ENCODE measurements at places on chromosomes 7 and 10. TPM values are rescaled to one million over a fixed set of nuclear protein-coding genes. Genes with fewer than 3 reads are reported as not detected.

- peaks cover 3% of the 10 kb centered on the region for H3K4me1 ChIP-seq
- no peaks in the 10 kb centered on the region for H3K27me3 ChIP-seq
- DNase-seq: no peak
- H3K27ac ChIP-seq: no peak overlapping the region
Measured at GRCh38 chr7:33195264-33195663, 65.9 kb downstream of the BBS9 start.

DNA sequence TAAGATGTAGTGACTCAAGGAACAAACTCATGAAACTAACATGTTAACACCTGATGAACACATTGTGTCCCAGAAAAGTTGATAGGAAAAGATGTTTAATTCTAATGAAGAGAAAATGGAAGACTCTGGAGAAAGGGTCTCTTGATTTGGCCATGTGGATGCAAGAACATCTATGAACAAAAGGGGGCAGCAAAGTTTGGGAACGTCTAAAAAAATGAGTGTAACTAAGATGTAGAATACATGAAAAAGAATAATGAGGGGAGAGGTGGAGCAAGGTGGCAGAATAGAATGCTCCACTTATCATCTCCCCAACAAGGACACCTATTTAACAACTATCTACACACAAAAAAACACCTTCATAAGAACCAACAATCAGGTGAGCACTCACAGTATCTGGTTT is 805.1 kb downstream of the TNS3 start:
- H3K36me3 ChIP-seq: no peaks in the 10 kb centered on the region
- DNase-seq: no peak
- H3K4me1 ChIP-seq: no peaks in the 10 kb centered on the region
- no peak overlapping the region for H3K4me3 ChIP-seq
- H3K27me3 ChIP-seq: no peaks in the 10 kb centered on the region

GRCh38 chr7:148581624-148582023 is 8.9 kb upstream of the C7orf33 start:
- H3K4me3 ChIP-seq: no peak overlapping the region
- H3K4me1 ChIP-seq: no peaks in the 10 kb centered on the region
- no peaks in the 10 kb centered on the region for H3K36me3 ChIP-seq

- H3K27ac ChIP-seq: no peak overlapping the region
- no peak overlapping the region for H3K4me3 ChIP-seq
- no peaks in the 10 kb centered on the region for H3K36me3 ChIP-seq
- no peaks in the 10 kb centered on the region for H3K4me1 ChIP-seq
- no peak for DNase-seq
Measured at GRCh38 chr7:124943472-124943871, 13.8 kb upstream of the POT1 start.

GRCh38 chr10:87671139-87671815 is 11.6 kb downstream of the PAPSS2 start:
- H3K4me1 ChIP-seq: no peaks in the 10 kb centered on the region
- DNase-seq: no peak
- H3K4me3 ChIP-seq: no peak overlapping the region
- no peaks in the 10 kb centered on the region for H3K27me3 ChIP-seq

- peak; percentile 66 for DNase-seq
- peak overlapping the region; percentile 68 for H3K27ac ChIP-seq
- no peaks in the 10 kb centered on the region for H3K27me3 ChIP-seq
- peaks cover 56% of the 10 kb centered on the region for H3K4me1 ChIP-seq
Measured at GRCh38 chr10:133388973-133389818, 4.8 kb upstream of the MTG1 start.

DNA sequence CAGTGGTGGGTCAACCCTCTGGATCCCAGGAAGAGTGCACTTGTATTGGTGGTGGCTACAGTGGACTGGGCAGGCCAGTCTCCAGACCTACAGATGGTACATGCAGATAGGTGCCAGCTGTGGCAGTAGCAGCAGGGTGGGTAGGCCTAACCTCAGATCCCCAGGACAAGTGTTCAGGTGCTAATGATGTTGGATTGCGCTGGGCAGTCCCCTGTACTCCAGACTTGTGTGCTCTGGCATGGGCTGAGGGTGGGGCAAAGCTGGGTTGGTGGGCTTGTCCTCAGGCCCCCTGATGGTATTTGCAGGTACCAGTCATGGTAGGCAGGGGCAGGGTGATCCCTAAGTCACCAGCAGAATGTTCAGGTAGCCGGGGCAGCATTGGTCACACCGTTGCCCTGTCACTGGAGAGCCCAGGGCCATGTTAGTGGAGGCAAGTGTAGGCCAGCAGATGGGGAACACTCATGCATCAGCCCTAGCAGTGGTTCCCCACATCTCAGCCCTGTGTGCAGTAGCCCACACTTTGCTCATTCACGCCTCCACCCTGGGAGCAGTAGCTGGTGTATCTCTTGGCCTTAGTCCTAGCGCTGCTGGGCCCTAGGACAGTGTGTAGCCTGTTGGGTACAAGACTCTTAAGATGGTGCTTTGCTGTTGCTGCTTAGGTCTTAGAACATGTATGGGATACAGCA is 171.3 kb downstream of the MLLT10 start:
- H3K4me3 ChIP-seq: no peak overlapping the region
- H3K4me1 ChIP-seq: peaks cover 7% of the 10 kb centered on the region
- DNase-seq: no peak
- no peak overlapping the region for H3K27ac ChIP-seq

DNA sequence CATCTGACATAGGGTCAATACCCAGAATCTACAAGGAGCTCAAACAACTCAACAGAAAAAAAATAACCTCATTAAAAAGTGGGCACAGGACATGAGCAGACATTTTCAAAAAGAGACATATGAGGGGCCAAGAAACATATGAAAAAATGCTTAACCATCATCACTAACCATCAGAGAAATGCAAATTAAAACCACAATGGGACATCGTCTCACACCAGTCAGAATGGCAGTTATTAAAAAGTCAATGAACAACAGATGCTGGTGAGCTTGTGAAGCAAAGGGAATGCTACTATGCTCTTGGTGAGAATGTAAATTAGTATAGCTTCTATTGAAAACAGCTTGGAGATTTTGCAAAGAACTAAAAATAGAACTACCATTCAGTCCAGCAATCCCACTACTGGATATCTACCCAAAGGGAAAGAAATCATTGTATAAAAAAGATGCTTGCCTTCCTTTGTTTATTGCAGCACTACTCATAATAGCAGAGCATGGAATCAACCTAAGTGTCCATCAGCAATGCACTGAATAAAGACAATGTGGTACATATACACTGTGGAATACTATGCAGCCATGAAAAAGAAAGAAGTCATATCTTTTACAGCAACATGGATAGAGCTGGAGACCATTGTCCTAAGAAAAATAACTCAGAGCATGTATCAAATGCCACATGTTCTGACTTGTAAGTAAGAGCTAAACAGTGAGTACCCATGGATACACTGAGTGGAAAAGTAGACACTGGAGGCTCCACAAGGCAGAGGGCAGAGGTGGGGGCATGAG is 139.8 kb downstream of the ADARB2 start:
- DNase-seq: no peak
- no peaks in the 10 kb centered on the region for H3K27me3 ChIP-seq
- no peak overlapping the region for H3K4me3 ChIP-seq
- no peak overlapping the region for H3K27ac ChIP-seq
- H3K36me3 ChIP-seq: no peaks in the 10 kb centered on the region
- no peaks in the 10 kb centered on the region for H3K4me1 ChIP-seq

GRCh38 chr7:516606-517456 is 2.8 kb downstream of the PDGFA start:
- peaks cover 39% of the 10 kb centered on the region for H3K4me1 ChIP-seq
- H3K4me3 ChIP-seq: no peak overlapping the region
- peaks cover 23% of the 10 kb centered on the region for H3K27me3 ChIP-seq

- peaks cover 84% of the 10 kb centered on the region for H3K27me3 ChIP-seq
- peaks cover 46% of the 10 kb centered on the region for H3K4me1 ChIP-seq
- DNase-seq: no peak
Measured at GRCh38 chr7:23472956-23473843, 2.9 kb upstream of the IGF2BP3 start.

DNA sequence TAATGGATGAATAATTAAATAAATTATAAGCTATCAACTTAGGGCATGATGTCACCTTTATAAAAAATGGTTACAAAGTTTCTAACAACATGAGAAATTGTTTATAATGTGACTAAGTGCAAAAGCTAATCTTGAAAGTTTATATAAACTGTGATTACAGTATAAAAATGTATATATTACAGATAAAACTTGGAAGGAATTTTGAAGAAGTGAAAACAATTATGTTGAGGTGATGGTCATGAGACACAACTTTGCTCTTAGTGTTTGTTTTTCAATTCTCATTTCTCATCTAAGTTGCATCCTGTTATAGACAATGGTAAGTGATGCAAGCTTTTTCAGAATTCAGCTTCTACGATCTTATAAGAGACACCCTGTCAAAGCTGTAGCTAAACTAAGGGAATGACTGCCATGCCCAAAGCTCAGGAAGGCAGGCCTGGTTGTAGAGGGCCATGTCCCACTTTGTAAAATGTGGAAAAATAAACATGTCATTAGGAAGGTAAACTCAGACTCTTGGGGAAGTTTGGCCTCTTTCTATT is 23.9 kb downstream of the MACC1 start:
- H3K27me3 ChIP-seq: no peaks in the 10 kb centered on the region
- no peaks in the 10 kb centered on the region for H3K36me3 ChIP-seq
- peaks cover 3% of the 10 kb centered on the region for H3K4me1 ChIP-seq
- peak overlapping the region; percentile 22 for H3K27ac ChIP-seq
- H3K4me3 ChIP-seq: no peak overlapping the region

- H3K27me3 ChIP-seq: no peaks in the 10 kb centered on the region
- H3K4me3 ChIP-seq: no peak overlapping the region
- H3K4me1 ChIP-seq: no peaks in the 10 kb centered on the region
- no peak for DNase-seq
- H3K36me3 ChIP-seq: no peaks in the 10 kb centered on the region
- H3K27ac ChIP-seq: no peak overlapping the region
Measured at GRCh38 chr10:111475720-111476119, 398.9 kb downstream of the ADRA2A start.

DNA sequence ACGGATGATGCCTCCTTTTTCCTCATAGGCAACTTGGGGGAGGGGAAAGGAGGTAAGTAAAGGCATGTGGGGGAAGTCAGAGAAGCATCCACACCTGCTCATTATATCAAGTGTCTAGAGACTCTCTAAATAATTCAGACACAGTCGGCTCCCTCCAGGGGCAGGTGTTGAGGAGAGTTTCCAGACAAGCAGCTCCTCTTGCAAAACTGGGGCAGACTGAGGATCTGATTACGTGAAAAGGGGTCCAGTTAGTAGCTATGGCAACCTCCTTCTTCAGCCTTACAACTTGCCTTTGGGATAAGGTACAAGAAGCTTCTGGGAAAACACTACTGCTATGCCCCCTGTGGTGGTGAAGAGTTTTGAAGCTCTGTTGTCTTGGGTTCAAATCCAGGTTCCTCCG is 39.0 kb upstream of the SORBS1 start:
- no peaks in the 10 kb centered on the region for H3K36me3 ChIP-seq
- no peak overlapping the region for H3K4me3 ChIP-seq
- H3K4me1 ChIP-seq: no peaks in the 10 kb centered on the region
- no peak for DNase-seq
- no peak overlapping the region for H3K27ac ChIP-seq

- H3K27me3 ChIP-seq: no peaks in the 10 kb centered on the region
- H3K27ac ChIP-seq: no peak overlapping the region
- no peaks in the 10 kb centered on the region for H3K4me1 ChIP-seq
- no peak overlapping the region for H3K4me3 ChIP-seq
Measured at GRCh38 chr10:128178302-128178958, 52.2 kb upstream of the MKI67 start.

GRCh38 chr7:47651355-47652317 is 69.7 kb upstream of the TNS3 start:
- no peak overlapping the region for H3K27ac ChIP-seq
- H3K27me3 ChIP-seq: no peaks in the 10 kb centered on the region
- H3K36me3 ChIP-seq: no peaks in the 10 kb centered on the region
- H3K4me3 ChIP-seq: no peak overlapping the region
- DNase-seq: no peak

GRCh38 chr7:44310221-44310848 is 15.1 kb downstream of the CAMK2B start:
- H3K4me1 ChIP-seq: peaks cover 17% of the 10 kb centered on the region
- DNase-seq: no peak
- peaks cover 10% of the 10 kb centered on the region for H3K27me3 ChIP-seq
- H3K36me3 ChIP-seq: no peaks in the 10 kb centered on the region
- H3K4me3 ChIP-seq: no peak overlapping the region
- H3K27ac ChIP-seq: no peak overlapping the region

GRCh38 chr7:66326501-66327215 is 121.5 kb downstream of the TPST1 start:
- DNase-seq: no peak
- no peaks in the 10 kb centered on the region for H3K27me3 ChIP-seq
- H3K4me1 ChIP-seq: no peaks in the 10 kb centered on the region

GRCh38 chr7:109834851-109835250 is 1256.1 kb upstream of the LRRN3 start:
- no peaks in the 10 kb centered on the region for H3K27me3 ChIP-seq
- no peak overlapping the region for H3K27ac ChIP-seq
- no peak overlapping the region for H3K4me3 ChIP-seq
- no peaks in the 10 kb centered on the region for H3K36me3 ChIP-seq

DNA sequence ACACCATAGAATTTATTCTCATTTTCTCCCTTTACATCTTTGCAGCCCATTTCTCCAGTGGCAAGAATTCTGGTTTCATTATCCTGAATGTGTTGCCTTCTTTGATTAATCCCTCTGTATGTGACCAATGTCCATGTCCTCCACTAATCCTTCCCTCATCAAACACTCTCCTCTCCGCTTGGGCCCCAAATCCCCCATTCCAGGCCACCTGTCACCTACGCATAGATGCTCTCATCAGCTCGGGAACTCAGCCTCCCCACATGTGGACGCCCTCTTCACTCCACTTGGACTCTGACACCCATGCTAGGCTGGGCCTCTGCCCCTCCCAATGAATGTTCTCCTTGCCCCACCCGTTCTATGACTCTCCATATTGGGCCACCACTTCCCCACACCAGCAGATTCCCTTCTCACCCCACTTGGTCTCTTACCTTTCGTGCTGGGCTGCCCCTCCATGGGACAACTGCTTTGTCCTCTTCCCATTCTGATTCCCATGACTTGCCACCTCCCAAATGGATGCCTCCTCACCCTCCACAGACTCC is 18.7 kb upstream of the RBM20 start:
- H3K4me1 ChIP-seq: no peaks in the 10 kb centered on the region
- H3K27ac ChIP-seq: no peak overlapping the region
- no peak overlapping the region for H3K4me3 ChIP-seq
- DNase-seq: no peak
- no peaks in the 10 kb centered on the region for H3K36me3 ChIP-seq

- no peak overlapping the region for H3K4me3 ChIP-seq
- no peaks in the 10 kb centered on the region for H3K4me1 ChIP-seq
- no peak for DNase-seq
- H3K27me3 ChIP-seq: no peaks in the 10 kb centered on the region
Measured at GRCh38 chr10:69279110-69279509, 814 bp downstream of the HK1 start.

XRCC2 gene
- total RNA-seq: 1.3 TPM

LRIT1 gene
- not detected for total RNA-seq

LRIT2 gene
- not detected for total RNA-seq

STEAP2 gene
- 0.05 TPM for total RNA-seq

VSTM4 gene
- total RNA-seq: 0.45 TPM

GPR26 gene
- total RNA-seq: not detected

THSD7A gene
- 8.6 TPM for total RNA-seq

CHST15 gene
- total RNA-seq: 11.9 TPM

EFCAB10 gene
- total RNA-seq: not detected

TAC1 gene
- total RNA-seq: not detected

TFEC gene
- 1.7 TPM for total RNA-seq

NEUROG3 gene
- total RNA-seq: not detected

PROSER2 gene
- 1.1 TPM for total RNA-seq

NPC1L1 gene
- total RNA-seq: 0.16 TPM

ADK gene
- total RNA-seq: 14.1 TPM
